ENCODE measurements at places on chromosomes 12 and 14.

DNA sequence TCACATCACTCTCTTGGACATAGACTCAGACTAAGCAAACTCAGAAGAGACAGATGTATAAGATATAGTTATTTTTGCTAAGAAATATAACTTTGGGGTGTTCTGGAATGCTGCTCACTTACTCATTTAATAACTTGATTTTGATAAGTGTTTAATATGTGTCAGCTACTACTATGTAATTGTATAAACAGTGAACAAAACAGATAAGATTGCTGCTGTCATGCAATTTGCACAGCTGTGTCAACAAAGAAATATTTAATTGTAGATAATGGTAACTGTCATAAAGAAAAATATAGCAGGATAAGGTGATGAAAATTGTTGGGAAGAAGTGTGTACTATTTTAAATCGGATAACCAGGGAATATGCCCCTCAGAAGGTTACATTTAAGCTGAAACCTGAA is 84.1 kb upstream of the ZDHHC17 start:
- DNase-seq = no peak

- DNase-seq = no peak
Measured at GRCh38 chr12:88035907-88036289, 6.7 kb upstream of the C12orf50 start.

DNA sequence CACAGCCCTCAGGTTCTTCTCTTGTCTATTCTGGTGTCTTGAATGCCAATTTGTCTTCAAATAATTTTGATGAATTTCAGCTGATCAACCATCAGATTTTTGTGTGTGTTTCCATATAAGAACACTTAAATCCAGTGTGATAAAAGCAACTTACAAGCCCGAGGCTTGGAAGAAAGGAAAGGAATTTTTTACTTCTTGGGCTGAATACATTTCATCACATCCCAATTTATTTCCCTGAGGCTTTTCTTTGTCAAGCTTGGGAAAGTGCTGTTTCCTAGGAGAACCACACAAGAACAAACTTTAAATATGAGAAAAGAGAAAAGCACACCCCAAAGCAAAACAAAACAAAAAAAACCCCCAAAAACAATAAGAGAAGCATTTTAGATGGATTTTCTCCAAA is 26.6 kb downstream of the GPRC5D start:
- DNase-seq = no peak

GRCh38 chr14:51691176-51691575 is 39.5 kb downstream of the FRMD6 start:
- DNase-seq = no peak

DNA sequence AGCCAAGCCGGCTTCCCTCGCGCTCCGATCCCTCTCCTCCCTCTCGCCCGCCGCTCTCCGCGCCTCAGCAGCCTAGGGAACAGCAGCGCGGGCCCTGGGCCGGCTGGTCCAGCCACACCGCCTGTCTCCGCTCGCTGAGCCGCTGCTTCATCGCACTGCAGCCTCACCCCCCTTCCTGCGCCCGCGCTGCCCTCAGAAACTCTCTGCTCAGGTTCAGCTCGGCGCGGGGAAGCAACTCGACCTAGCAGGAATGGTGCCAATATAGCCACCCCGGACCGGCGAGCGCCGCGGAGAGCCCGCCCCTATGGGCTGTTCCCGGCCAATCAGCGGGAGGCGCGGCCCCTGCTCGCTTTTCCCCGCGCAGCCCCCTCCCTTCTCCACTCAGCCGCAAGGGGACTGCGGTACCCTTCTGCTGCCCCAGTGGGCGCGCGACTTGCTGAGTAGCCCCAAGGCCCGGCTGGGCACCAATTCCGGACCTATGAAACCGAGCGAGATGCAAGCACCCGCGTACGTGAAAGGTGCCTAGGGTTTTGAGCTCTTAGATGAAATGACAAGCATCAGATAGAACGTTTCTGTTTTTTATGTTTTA is at the start of gene ADAMTS20:
Gene ADAMTS20, minus strand, starts transcription at position 233 of the 589 bp plus-strand sequence. CDS start 282 bp downstream, outside the sequence.
- DNase-seq = no peak

- no peak for DNase-seq
Measured at GRCh38 chr14:60800409-60800808, 65.8 kb downstream of the MNAT1 start.

GRCh38 chr12:16307856-16308475 is 30.5 kb upstream of the SLC15A5 start:
- DNase-seq = no peak

DNA sequence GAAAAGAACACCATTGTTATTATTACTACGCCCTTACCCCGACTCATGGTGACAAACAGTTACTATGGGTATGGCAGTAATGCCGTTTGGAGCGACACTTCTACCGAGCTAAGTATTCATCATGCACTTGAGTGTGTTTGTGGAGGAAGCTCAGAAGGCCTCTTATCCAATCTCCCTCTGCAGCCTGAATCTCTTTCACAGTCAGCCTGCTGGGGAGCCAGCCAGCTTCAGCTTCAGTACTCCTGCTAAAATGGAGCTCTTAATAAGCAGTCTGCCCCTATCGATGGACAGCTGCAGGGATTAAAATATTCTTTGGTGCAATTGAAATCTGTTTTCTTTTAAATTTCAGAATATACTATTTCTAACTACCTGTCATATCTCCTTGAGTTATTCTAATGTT is 24.7 kb upstream of the ATP5MC2 start:
- DNase-seq = no peak

DNA sequence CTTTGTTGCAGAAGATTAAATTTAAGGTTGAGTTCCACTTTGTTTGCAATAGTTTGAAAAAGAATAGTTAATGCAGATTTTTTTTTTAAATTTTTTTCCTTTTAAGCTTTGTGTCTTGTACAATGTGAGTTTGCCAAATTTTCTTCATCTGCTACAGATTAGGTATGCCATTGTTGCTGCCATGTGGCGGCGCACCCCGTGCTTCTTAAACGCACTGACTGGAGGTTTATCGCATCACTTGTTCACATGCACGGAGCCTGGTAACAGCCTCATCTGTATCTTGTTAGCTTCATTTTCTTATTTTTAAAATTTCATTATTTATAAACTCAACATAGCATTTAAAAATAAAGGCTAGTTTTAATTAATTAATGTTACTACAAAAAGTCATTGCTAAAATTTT is 43.5 kb downstream of the ETNK1 start:
- no peak for DNase-seq

GRCh38 chr12:8629486-8630033 is 16.9 kb upstream of the AICDA start:
- DNase-seq = no peak

GRCh38 chr14:46147452-46147851 is 504.1 kb downstream of the RPL10L start:
- DNase-seq = no peak

- DNase-seq = no peak
Measured at GRCh38 chr14:50961605-50962221, 17.4 kb upstream of the PYGL start.

- no peak for DNase-seq
Measured at GRCh38 chr12:52358575-52359350, 8.5 kb downstream of the KRT85 start.

All from activated CD4-positive, CD25-positive, alpha-beta regulatory T cell treated with anti-CD3 and anti-CD28 coated beads, Interleukin-2, amount 50 U/mL, for 16 hours (primary cell).